ENCODE measurements at places on chromosomes 6 and 20.

GRCh38 chr6:74458536-74458935, 747.3 kb downstream of the COL12A1 start:
- DNase-seq, result no peak

DNA sequence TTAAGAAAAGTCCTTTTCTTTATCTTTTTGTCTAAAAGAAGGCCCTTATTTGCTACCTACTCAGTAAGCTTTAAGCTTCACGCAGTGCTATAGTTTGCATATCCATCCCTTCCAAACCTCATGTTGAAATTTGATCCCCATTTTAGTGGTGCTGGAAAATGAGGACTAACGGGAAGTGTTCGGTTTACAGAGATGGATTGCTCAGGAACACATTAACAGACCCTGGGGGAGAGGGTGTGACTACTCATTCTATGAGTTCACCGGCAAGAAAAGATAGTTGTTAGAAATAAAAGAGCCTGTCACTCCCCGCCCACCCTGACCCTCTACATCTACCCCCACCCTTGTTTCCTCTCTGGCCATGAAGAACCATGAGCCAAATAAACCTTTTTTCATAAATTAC, 546.2 kb downstream of the MEI4 start:
- no peak for DNase-seq

DNA sequence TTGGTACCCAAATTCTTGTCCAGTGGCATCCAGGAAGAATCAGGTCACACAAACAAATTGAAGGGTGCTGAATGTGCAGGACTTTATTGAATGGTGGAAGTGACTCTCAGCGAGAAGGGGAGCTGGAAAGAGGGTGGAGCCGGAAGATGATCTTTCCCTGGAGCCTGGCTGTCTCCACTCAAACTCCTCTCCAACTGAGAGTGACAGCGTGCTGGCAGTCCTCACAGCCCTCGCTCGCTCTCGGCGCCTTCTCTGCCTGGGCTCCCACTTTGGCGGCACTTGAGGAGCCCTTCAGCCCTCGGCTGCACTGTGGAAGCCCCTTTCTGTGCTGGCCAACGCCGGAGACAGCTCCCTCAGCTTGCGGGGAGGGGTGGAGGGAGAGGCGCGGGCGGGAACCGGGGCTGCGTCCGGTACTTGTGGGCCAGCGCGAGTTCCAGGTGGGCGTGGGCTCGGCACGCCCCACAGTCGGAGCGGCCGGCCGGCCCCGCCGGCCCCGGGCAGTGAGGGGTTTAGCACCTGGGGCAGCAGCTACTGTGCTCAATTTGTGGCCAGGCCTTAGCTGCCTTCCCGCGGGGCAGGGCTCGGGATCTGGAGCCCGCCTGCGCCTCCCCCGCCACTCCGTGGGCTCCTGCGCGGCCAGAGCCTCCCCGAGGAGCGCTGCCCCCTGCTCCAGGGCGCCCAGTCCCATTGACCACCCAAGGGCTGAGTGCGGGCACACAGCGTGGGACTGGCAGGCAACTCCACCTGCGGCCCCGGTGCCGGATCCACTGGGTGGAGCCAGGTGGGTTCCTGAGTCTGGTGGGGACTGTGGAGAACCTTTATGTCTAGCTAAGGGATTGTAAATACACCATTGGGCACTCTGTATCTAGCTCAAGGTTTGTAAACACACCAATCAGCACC, 26.7 kb upstream of the MBOAT1 start:
- no peak for DNase-seq

GRCh38 chr6:17448165-17448564, 54.8 kb downstream of the CAP2 start:
- no peak for DNase-seq

DNA sequence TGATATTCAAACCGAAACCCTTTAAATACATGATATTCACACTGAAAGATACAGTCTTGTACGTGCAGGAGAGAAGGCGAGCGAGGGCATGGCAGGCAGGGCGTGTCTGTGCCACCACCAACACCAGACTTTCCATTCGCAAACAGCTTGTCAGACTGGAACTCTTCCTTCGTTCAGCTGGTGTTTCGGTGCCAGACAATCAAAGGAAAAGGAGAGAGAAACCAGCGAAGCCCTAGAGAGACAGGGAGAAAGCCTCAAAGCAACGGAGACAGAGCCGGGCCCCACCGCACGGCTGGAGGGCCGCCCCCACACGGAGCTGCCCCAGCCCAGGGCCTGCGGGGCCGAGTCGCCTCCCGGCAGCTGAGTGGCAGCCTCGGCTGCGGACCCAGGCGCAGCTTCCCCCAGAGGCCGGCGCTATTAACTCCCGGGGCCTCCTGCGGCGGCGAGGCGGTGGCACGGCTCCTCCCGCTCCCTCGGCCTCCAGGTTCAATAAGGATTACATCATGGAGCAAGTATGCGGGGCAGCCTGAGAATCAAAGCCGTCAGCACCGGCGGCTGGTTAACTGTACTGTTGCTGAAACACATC, 32.1 kb upstream of the NR2E1 start:
- peak; percentile 56 for DNase-seq

GRCh38 chr20:19682249-19682648, 75.8 kb upstream of the RIN2 start:
- no peak for DNase-seq

DNA sequence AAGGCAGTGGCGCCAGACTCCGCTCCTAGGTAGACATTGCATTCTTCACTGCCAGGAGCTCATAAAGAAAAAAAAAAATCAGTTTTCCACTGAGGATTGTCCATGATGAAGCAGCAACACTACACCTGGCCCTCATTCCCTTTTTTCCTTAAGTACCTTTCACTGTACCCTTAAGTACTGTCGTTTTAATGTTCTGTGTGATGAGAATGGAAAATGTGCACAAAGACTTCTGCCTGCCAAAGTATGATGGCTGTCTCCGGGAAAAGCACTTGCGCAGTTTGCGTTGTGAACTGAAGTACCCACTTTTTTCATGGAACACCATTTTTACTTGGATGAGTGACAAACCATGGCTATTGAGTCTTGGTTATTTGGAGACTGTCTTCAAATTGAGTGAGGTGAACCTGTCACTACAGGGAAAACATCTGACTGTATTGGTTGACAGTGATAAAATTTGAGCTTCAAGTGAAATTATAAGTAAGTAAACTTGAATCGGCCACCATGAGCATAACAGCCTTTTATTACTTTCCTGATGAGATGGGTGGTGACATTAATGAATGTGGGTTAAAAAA, 104.8 kb downstream of the NCOA3 start:
- DNase-seq, result peak; percentile 47

GRCh38 chr20:56630086-56630493, 984 bp downstream of the TFAP2C start:
- DNase-seq, result no peak

GRCh38 chr6:159059885-159060506, 15.2 kb upstream of the TAGAP start:
- no peak for DNase-seq

DNA sequence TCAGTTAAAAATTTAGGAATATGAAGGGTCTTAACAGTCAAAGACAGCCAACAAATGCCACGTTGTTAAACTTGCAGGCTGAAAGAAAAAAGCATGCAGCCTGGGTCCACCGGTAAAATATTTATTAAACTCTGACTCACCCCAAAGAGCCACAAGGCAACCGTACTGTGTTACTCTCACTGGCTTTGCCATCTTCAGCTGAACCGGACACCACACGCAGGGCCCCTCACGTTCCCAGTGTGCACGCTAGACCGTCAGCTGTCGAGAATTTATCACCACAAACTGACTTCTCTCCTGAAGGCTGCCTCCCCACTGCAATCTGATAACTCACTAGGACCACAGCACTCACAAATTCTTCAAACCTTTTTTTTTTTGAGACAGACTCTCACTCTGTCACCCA, 30.7 kb downstream of the HUS1B start:
- DNase-seq, result no peak

- no peak for DNase-seq
Measured at GRCh38 chr6:149701714-149702113, 16.2 kb downstream of the LATS1 start.

DNA sequence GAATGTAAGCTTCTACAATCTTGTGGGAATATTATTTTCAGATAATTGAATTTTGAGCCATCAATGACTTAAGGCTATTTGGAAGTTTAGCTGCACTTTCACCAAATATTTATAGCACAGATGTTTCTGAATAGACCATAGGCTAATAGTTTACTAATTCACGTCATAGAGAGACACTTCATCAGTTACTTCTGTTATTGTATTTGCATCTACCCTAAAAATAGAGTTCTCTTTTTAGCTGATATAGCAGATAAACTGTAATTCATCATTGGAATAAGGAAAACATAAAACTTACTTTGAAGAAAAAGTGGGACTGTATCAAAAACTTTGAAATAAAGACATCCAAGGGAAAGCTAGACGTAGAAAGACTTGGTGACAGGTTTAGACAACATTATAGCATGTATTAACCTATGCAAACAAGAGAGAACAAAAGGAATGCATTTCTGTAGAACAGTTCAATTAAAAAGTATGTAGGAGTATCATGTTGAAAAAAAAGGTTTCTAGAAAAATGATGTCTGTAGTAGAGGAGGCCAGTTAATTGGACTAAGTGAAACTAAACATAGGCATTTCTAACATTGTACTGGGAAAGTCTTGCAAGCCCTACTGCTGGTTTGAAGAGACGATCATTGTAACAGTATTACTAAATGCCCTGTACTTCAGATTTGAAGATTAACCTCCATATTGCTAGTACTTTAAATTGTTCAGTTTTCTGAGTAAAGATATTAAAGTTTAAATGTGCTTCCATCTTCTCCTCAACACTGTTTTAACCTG, 123.3 kb downstream of the ZFAND3 start:
- DNase-seq, result no peak

- DNase-seq, result no peak
Measured at GRCh38 chr6:136158387-136158821, 91.7 kb downstream of the MTFR2 start.

- no peak for DNase-seq
Measured at GRCh38 chr6:29755295-29755871, 32.1 kb downstream of the HLA-F start.

GRCh38 chr6:74750826-74751225, 455.0 kb downstream of the COL12A1 start:
- DNase-seq, result no peak

- DNase-seq, result no peak
Measured at GRCh38 chr6:13992417-13993055, 67.8 kb downstream of the RNF182 start.

- DNase-seq, result no peak
Measured at GRCh38 chr6:39381550-39382140, 59.1 kb upstream of the KCNK16 start.

DNA sequence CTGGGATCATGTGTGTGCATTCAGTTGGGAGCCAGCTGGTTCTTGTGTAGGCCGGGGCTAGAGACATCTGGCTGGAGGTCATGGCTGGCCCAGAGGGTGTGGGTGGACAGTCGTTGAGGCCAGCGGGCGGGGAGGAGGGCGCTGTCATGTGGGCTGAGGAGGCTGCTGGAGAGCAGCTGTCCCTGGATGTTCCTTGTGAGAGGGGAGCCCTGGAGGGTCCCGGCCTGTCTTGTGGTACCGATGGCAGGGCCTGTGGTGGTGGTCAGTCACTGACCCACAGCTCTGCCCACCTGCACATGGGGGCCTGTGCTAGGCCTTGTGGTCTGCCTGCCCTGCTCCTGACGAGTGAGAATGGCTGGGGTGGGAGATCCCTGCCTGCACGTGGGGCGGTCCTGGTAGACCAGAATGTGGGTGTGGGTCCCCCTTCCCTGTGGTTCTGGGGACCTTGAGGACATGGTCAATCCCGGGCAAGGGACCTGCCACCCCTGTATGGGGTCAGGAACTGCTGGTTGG, 1.9 kb upstream of the C20orf204 start:
- DNase-seq, result no peak

- no peak for DNase-seq
Measured at GRCh38 chr20:9949563-9949962, 85.2 kb upstream of the ANKEF1 start.

DNA sequence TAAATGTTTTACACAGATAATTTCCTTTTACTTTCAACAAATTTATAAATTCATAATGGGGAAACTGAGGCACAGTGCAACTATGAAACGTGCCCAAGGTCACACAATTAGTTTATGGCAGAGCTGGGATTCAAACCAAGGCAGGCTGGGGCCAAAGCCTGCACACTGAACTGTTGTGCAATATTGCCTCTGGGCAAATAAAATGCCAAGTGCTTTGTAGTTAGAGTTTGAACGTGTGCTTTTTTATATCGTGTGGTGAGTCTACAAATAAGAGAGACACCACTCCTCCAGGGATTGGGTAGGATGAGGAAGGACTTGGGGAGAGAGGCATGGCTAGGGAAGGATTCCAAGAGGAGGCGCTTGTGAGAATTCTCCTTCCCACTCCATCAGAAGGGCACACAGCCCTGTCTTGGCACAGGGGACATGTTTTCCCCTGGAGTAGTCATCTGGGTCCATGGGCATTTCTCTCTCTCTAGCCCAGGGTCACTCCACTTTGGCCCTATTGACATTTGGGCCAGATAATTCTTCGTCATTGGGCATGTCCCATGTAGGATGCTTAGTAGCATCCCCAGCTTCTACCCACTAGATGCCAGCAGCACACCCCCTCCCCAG, 2.8 kb upstream of the CDH22 start:
- no peak for DNase-seq

DNA sequence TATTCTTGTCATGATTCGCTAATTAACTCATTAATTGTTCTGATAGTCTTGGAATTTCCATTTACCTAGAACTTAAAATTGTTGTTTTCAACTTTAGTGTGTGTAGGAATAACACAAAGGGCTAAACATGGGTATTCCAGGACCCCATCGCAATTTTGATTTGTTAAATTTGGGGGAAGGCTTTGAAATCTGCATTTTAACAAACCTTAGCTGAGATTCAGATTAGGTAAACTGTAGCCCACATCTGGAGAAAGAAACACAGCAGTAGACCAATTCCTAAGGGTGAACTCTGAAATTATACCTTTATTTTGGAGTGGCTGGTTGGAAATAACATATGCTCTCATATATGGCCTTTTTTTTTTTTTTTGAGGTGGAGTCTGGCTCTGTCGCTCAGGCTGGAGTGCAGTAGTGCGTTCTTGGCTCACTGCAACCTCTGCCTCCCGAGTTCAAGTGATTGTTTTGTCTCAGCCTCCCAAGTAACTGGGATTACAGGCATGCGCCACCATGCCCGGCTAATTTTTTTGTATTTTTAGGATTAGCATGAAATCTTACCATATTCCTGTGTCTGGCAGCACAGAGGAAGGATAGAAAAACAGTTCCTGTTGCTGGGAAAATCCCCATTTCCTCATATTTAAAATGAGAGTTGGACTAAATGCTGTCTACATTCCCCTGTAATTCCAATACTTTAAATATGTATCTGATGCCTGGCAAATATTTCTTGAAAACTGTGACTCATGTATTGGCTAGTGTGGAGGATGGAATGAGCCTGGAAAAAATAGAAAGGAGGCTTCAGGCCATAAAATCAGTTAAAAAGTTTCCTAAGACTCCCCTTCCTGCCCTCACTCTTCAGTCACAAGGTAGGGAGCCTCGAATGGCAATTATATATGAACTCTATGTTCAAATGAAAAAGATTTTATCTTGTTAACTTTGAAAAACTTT, 96.7 kb upstream of the FAM184A start:
- no peak for DNase-seq

- no peak for DNase-seq
Measured at GRCh38 chr6:39226639-39227329, 2.5 kb downstream of the KCNK5 start.

- DNase-seq, result no peak
Measured at GRCh38 chr20:1315804-1316203, 13.1 kb downstream of the SDCBP2 start.

Data from NCI-H1436 (cell line).